Right kidney (tissue), 9 donors: ENCODE measurements at places on chromosomes 3 and 15.

DNA sequence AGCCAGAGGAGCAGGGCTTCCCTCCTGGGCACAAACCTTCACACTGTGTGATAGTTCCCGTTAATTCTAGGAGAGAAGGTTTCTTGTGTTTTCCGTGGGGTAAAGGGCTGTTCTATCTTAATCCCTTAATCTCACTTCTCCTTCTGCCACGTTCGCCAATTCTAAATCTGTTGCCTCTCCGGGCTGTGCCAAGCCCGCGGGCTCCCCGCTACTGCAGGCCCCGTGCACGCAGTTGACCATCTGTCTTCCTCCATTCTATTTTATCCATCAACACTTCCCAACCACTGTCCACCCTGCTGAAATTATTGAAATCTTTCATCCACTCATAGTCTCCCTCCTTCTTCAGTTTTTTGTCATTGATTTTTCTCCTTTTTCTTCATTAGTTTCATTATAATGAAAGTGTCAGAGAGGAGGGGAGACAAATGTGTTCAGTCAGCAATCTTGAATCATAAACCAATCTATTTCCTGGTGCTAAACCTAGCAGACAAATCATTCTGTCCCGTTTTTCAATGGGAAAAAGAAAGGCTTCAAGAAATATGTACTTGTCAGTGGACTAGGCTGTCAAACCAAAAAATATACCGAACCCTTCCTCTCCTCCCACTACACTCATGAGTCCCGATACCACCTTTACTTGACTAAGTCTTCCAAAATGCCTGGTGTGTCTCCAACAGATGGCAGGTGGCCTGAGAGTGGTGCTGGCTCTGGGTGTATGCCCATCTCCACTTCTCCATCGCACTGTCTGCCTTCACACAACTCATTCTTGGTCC is 39.6 kb downstream of the SLCO2A1 start:
- DNase-seq, result no peak

DNA sequence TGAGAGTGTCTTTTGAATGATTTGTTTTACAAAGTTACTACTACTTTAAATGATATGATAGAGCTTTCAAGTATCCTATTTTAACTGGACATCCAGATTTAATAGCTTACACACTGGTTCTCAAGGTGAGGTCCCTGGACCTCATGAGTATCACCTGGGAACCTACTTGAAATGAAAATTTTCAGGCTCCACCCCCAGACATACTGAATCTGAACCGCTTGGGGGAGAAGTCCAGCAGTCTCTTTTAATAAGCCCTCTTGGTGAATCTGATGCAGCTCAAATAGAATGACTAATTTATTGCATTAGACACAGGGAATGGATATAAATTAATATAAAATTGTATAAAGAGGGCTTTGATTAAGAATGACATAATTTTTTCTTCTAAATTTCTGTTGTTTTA is 29.4 kb upstream of the SLITRK3 start:
- no peak for DNase-seq

DNA sequence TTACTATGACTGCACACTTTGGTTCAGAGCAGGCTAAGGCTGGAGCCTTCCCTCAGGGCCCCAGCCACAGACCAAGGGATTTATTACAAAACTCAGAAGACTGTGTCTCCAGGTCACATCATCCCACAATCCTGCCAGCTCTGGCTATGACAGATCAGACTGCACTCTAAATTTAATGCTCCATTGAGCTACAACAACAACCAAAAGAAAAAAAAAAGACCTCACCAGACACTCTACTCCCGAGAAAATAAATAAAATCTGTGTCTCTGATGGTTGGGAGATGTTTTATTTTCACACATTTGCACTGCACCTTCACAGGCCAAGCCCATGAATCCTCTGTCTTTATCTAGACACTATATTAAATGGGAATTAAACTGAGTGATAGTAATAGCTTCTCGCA is 50.8 kb upstream of the CTNNB1 start:
- DNase-seq, result peak; percentile 50

GRCh38 chr15:38080651-38081275 is 146.3 kb downstream of the TMCO5A start:
- no peak for DNase-seq

DNA sequence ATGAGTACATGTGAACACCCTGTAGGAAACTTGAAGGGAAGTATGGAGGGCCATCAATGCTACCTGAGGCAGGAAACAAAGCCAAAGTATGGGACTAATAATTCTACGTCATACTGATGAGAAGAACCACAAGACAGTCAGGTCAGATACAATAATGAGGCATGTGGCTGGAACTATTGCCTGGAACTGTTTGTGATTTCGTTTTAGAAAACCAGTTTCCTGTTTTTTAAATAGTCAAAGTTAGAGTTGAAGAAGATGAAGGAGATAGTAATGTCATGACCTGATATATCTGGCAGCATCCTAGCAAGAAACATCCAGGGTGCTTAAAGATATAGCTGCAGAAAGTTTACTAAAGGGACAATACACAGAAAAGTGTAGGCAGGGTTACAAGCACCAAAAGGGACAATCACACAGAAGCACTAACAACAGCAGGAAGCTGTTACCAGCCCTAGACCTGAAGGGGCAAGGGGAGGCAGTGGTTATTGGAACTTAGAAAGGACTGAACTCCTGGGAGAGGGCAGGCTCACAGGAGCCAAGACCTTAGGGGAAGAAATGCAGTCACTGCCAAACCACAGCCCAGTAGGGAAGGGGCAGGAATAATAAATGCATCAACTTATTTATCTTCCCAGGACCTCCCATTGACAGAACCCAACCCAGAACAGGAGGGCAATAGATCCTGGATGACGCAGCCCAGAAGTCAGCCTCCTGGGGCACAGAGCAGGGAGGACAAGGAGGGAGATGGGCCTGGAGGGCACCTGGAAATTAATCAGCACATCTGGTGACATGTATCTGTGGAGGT is 302.1 kb upstream of the STT3B start:
- DNase-seq, result no peak

DNA sequence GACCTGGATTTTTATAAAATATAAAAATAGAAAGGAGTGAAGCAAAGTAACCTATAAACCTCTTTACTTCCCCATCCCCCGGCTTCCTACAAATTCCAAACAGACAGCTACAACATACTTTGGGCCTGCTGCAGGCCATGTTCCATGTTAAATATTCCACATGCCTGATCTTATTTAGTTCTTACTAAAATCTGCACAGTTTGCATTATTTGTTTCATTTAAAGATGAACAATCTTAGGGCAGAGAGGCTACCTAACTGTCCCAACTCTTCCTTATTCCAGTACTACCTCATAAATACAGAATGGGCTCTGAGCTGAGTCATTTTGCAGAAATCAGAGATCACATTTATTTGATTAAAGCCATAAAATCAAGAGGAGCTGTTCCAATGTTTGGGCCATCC is 665.0 kb downstream of the PDCD6IP start:
- DNase-seq, result no peak
